ENCODE measurements at places on chromosomes 4 and X.

DNA sequence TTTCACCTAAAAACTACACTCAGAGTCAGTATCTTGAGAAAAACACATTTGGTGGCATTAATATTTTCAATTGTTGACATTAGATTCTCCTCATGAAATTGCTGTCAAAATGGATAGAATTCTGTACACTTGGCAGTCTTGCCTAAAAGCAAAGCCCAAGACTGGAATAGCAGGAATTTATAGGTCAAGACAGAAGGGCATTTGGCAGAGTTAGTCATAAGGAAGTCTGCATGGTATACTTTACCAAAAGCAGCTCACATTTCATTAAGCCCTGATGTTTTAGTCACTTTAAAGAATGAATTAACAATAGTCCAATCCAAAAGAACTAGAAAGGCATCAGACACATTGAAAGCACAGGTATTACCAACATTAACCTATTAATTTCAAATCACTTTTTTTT, 7.1 kb downstream of the CCDC160 start:
- DNase-seq, result no peak

- DNase-seq, result no peak
Measured at GRCh38 chrX:154799556-154800348, 5.5 kb downstream of the MPP1 start.

- DNase-seq, result no peak
Measured at GRCh38 chrX:133789829-133790228, 195.6 kb downstream of the GPC3 start.

DNA sequence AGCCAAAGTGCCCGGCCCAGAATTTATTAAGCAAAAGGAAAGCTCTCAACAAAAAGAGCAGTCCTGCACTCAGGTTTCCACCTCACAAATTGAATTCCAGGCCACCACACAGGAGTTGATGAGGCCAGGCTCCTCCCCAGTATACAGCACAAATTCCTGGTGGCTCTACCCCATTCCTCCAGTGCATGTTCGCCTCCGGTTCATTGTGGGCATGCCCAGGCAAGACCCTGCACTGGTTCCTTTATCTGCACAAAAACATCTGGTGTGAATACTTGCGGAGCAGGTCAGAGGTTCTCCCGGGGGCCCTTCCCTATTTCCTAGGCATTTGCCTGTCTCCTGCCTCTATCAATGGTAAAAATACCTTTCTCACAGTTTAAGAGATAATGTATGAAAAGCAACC, 195.2 kb upstream of the ANXA10 start:
- no peak for DNase-seq

DNA sequence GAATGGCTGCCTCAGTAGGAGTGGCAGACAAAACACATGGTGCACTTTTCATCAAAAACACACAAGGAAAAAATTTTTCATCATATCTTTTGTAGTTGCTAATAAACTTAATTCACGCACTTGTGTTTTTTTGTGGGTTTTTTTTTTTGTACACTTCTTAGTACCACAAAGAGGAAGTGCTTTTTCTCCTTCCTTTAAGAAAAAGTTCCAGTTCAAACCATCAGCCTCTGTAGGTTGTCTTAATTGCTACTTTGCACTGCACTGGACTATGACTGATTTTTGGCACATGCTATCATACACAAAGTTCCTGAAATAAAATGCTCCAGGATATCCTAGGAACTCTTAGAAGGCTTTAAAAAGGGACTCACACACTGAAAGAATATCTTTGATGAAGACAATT, at the start of gene PHEX:
Gene PHEX (plus strand): TSS at position 242 of the 400 bp plus-strand sequence. CDS start 681 bp downstream, outside the sequence.
- no peak for DNase-seq

DNA sequence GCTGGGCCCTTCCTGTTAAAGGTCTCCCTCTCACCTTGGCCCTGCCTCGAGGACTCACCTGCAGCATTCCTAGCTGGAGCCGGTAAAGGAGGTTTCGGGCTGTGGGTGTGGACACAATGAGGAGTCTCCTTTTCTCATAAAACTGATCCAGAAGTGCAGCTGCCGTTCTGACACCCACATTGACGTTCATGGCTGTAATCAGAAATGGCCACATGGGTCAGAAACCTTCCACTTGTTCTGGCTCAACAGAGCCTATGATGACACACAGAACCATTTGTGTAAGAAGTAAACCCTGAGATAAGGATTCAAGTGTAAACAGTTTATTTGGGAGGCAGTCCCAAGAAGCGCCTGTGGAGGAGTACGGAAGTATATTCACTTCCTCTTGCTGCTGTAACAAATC, 63.8 kb downstream of the SRPX start:
- no peak for DNase-seq

- no peak for DNase-seq
Measured at GRCh38 chr4:53809816-53810215, 218.5 kb upstream of the LNX1 start.

DNA sequence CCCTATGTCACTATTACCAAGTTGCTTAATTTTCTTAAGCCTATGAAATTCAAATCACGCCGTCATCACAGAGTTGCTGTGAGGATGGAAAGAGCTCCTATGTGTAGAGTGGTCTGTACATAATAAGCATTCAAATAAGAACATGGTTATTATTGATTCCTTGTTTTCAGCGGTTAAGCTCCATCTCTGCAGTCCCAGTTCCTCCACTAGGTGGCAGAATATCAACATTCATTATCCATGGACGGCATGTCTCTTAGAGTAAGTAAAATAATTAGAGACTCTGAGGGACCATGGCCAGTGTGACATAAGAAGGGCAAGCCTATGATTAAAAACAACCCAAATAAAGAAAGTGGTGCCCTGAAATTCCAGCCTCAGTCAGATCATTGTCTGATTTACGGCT, 132.5 kb upstream of the NHS start:
- no peak for DNase-seq

- peak; percentile 76 for DNase-seq
Measured at GRCh38 chr4:675036-675882, 917 bp downstream of the MYL5 start.

GRCh38 chrX:96182366-96182765, 502.3 kb upstream of the DIAPH2 start:
- DNase-seq, result peak; percentile 11

GRCh38 chrX:153628129-153628528, 18.9 kb upstream of the DUSP9 start:
- no peak for DNase-seq

DNA sequence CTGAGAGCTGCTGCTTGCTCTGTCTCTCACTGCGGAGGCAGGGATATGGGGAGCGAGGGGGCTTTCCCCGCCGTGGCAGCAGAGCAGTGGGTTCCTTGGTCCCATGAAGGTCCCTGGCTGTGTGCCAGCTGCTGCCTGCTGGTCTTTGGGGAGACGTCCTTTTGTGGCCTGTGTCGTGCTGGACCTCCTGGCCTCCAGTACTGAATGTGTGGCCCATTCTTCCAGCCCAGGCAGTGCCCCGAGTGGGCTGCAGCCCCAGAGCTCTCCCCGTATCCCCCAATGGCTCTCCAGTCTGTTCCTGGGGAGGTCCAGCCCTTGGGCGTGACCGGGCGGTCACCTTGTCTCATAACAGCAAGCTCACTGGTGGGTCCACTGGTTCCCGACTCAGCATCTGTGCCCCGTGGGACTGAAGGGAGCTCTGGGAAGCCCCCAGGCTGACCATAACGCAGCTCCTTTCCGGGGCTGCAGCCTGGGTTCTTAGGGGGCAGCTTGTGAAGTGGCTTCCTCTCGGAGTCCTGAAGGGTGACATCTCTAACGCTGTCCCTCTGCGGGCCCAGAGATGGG, 115.6 kb downstream of the SMIM20 start:
- peak; percentile 27 for DNase-seq

DNA sequence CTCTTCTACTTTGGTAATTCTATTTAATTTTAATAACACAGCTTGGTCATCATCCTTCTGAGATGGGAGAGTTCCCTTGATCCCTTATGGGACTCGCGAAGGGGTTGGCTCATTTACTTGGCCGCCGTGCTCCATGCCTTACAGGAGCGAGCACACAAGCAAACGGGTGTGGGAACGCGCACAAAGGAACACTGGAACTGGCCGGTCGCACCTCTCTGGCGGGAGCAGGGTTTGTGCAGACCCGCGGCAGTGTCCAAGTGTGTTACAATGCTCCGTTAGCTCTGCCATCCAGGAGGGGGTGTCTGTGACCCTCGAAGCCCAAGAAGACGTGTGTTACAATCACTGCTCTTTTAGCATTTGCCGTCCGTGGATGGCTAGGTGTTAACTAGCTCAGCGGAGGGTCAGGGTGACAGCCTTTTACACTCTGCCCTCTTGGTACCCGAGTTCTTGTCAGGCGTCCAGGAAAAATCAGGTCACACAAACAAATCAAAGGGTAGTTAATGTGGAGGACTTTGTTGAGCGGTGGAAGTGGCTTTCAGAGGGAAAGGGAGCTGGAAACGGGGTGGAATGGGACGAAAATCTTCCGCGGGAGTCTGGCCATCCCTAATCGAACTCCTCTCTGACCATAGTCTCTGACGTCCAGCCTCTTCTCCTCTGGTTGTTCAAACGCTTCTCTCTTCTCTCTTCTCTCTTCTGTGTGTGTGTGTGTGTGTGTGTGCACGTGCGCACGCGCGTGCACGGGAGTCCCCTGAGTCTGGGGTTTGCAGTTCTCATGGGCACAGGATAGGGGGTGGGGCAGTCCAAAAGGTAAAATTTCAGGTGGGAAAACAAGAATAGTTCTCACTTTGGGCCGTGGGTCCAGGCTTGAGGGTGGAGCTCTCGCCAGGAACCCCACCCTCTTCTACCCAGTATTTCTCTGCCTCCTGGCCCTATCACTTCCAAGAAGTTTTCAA, 76.3 kb downstream of the SLC10A7 start:
- DNase-seq, result no peak

- DNase-seq, result no peak
Measured at GRCh38 chr4:24266951-24267722, 317.2 kb downstream of the DHX15 start.

DNA sequence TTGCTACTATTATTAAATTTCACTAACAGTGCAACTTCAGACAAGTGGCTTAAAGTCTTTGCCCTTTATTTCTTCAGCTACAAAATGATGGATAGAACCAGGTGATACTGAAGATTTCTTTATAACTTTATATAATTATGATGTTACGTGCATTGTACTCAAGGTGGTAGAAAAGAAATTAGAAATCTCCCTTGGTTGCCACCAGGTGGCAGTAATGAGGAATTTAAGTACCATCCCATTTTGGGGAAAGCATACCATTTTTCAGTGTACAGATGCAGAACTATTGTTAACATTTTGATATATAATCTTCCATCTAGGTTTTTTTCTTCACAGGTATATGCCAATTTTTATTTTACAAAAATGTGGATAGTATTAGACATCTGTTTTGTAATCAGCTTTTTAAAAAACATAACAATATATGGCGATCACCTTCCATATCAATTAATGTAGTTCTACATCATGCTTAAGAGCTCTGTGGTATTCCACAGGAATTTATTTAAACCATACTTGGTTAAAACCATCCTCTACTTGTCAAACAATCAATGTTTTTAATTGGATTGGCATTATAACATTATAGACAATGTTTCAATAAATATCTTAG, 37.7 kb upstream of the RAB33B start:
- DNase-seq, result no peak

- DNase-seq, result no peak
Measured at GRCh38 chrX:22135994-22136684, 104.0 kb downstream of the PHEX start.

DNA sequence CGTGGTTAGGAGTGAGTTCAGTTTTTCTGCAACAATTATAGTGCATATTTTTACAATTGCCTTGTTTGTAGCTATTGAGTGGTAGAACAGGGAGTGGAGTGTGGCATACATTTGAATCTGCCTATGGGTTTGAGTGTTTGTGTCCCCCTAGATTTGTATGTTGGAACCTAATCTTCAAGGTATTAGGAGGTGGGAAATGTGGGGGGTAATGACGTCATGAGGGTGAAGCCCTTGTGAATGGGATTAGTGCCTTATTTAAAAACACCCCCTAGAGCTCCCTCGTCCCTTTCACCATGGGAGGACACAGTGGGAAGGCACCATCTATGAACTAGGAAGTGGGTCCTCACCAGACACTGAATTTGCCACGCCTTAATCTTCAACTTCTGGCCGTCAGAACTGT, 819.6 kb downstream of the NLGN4X start:
- no peak for DNase-seq

DNA sequence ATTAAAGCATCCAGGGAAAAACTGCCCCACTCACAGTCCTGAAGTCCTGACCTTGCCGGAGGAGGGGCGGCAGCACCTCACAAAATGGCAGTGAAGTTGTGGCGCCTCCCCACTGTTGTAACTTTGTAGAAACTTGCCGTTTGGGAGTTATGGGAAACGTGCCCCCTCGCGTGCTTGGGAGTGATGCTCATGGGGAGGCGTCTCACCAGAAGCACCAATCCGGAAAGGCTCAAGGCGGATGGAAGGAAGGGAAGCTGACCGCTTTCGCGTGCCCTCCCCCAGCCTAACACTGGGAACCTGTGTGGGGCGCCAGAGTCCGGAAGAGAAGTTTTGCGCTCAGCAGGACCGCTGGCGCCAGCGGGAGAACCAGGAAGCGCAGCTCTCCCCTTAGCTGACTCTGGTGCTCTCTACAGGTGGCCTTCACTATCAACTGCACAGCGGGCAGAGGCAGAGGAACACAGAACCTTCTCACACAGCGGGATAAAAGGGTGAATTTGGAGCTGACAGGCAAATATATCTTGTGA, at the start of the genes CT45A10 and SAGE1:
Gene CT45A10 (minus strand): TSS at position 151 of the 524 bp plus-strand sequence. CDS start 8,100 bp downstream, outside the sequence.
Gene SAGE1 (plus strand): TSS at position 423 of the 524 bp plus-strand sequence. CDS start 2,527 bp downstream, outside the sequence.
- DNase-seq, result no peak

- DNase-seq, result no peak
Measured at GRCh38 chr4:76029300-76029699, 6.0 kb upstream of the CXCL10 start.

DNA sequence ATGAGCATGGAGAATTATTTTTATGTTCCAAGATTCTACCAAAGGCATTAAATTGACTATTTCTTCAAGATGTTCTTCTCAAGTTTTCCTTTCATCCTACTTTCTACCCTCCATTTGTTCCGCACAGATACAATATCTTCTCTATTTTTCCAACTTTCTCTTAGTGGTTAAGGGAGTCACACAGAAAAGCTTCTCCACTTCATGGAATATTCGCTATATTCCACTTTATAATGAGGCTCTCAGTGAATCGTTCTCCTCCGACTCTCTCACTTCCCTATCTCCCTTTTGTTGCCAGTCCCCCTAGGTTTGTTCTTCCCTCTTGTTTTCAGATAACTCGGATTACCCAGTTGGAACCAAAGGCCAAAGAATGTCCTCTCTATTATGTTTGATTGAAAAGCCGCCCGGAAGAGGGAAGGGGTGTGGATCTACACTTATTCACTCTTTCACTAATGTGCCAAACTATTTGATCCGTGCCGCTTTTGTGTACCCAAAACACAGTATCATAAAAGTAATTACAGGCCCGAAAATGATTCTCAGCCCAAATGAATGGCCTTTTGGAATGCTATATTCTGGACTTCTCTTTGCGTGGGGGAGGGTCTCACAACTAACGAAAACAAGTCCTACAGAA, 1.2 kb downstream of the SH3D19 start:
- no peak for DNase-seq

- DNase-seq, result peak; percentile 25
Measured at GRCh38 chrX:141278306-141278705, 36.0 kb upstream of the SPANXC start.

DNA sequence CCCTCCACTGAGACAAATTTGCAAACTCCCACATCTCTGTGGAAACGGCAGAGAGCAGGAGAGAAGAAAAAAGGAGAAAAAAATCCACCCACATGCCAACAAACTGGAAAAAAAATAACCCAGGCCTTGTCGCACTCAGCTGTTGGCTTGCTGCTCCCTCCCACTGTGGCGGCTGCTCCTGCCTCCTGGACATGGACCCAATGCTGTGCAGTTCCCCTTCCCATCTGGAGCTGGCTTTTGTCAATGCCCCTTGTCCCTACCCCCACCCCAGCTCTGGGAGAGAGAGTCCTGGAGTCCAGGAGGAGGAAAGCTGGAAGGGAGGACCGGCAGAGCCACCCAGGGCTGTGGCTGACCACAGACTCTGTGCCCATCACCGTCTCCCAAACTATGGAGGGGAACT, 50.8 kb upstream of the IQSEC2 start:
- DNase-seq, result no peak
